T-helper 1 cell treated with Interleukin-12 subunit alpha and Interleukin-12 subunit beta and Interleukin-4 antibody, amounts not matched to agents 30 ng/mL and 1 ng/mL, for 36 hours (primary cell): ENCODE measurements at places on chromosomes 6 and 20. TPM values are rescaled to one million over a fixed set of nuclear protein-coding genes. Genes with fewer than 3 reads are reported as not detected.

The PDE10A gene
- not detected in 2 replicates for total RNA-seq

The USP49 gene
- 6.4 and 6.7 TPM in 2 replicates for total RNA-seq

The DYNLT2 gene
- total RNA-seq: 2.0 and 2.5 TPM in 2 replicates

The ARMH2 gene
- 0.78 and 1.6 TPM in 2 replicates for total RNA-seq

The EFCAB8 gene
- 0.73 and 0.96 TPM in 2 replicates for total RNA-seq

The BCAS4 gene
- 7.2 and 7.6 TPM in 2 replicates for total RNA-seq

The ELOVL4 gene
- total RNA-seq: 2.1 and 2.3 TPM in 2 replicates
